Endothelial cell of umbilical vein (primary cell): ENCODE measurements at places on chromosomes 7 and 10. TPM values are rescaled to one million over a fixed set of nuclear protein-coding genes. Genes with fewer than 3 reads are reported as not detected.

Gene ZP3
- total RNA-seq, result 0.32 and 4.0 TPM in 2 replicates

DNA sequence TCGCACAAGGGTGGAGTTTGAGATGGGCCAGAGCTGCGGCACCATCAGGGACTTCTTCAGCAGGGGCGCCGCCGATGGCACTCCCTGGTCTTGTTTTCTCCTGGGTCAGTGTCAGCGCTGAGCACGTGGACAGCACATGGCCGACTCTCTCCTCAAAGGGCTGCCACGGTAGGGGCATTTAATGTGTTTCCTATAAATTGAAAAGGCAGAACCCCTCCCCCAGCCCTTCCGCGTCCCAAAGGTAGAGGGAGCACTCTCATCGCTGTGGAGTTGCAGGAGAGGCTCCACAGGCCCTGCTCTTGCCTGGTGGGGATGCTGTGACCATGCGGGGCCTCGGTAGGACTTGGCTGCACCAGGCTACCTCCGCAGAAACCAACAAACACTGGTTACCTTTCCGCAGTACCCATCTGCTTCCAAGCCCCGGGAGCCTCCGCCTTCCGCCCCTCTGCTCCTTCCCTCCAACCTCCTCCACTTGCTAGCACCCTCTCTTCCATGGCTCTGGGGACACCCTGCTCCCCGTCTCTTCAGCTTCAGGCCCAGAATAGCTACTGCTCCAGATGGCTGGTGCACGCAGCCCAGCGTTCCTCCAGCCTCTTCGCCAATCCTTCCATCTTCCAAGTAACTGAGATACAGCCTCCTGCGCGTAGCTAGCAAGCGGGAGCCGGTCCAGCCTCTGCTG lies 166.3 kb upstream of the ADCY1 start:
- no peak overlapping the region for H3K27ac ChIP-seq
- no peak overlapping the region for H3K4me3 ChIP-seq
- H3K4me1 ChIP-seq, result no peaks in the 10 kb centered on the region
- H3K36me3 ChIP-seq, result no peaks in the 10 kb centered on the region
- H3K27me3 ChIP-seq, result no peaks in the 10 kb centered on the region
- DNase-seq, result no peak

- no peak for DNase-seq
- no peaks in the 10 kb centered on the region for H3K4me1 ChIP-seq
- H3K4me3 ChIP-seq, result no peak overlapping the region
- no peak overlapping the region for H3K27ac ChIP-seq
- H3K27me3 ChIP-seq, result no peaks in the 10 kb centered on the region
These were observed 129.1 kb upstream of the PPP1R3A start for GRCh38 chr7:114047889-114048288.

DNA sequence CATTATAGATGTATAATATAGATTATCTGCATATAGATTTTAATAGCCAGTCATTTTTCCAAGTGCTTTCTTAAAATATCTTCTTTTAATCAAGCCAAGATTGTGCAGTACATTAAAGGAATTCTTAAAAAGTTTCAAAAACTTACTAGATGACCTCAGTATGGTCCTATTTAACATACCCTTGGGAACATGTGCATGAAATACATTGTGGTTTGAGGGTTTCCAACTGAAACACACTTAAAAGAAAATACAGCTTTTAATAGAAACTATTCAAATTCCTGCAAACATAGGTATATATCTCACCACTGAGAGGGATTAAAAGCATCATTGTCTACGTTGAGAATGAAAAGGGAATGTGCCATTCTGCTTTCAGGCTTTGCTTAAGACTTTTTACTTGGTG lies 364.9 kb downstream of the SUGCT start:
- H3K27me3 ChIP-seq, result no peaks in the 10 kb centered on the region
- H3K4me3 ChIP-seq, result no peak overlapping the region
- H3K27ac ChIP-seq, result no peak overlapping the region
- H3K4me1 ChIP-seq, result no peaks in the 10 kb centered on the region
- DNase-seq, result no peak

GRCh38 chr10:44473146-44473545 lies 88.2 kb upstream of the CXCL12 start:
- H3K4me1 ChIP-seq, result no peaks in the 10 kb centered on the region
- no peak overlapping the region for H3K4me3 ChIP-seq
- no peaks in the 10 kb centered on the region for H3K36me3 ChIP-seq
- H3K27ac ChIP-seq, result no peak overlapping the region
- no peaks in the 10 kb centered on the region for H3K27me3 ChIP-seq

- peak; percentile 76 for DNase-seq
- peaks cover 40% of the 10 kb centered on the region for H3K4me1 ChIP-seq
- no peaks in the 10 kb centered on the region for H3K27me3 ChIP-seq
- H3K4me3 ChIP-seq, result no peak overlapping the region
- H3K36me3 ChIP-seq, result no peaks in the 10 kb centered on the region
These were observed 66.6 kb downstream of the CAV1 start for GRCh38 chr7:116591202-116592040.

- no peaks in the 10 kb centered on the region for H3K36me3 ChIP-seq
- DNase-seq, result no peak
- H3K4me3 ChIP-seq, result no peak overlapping the region
These were observed 81.9 kb upstream of the C1GALT1 start for GRCh38 chr7:7100432-7100849.

DNA sequence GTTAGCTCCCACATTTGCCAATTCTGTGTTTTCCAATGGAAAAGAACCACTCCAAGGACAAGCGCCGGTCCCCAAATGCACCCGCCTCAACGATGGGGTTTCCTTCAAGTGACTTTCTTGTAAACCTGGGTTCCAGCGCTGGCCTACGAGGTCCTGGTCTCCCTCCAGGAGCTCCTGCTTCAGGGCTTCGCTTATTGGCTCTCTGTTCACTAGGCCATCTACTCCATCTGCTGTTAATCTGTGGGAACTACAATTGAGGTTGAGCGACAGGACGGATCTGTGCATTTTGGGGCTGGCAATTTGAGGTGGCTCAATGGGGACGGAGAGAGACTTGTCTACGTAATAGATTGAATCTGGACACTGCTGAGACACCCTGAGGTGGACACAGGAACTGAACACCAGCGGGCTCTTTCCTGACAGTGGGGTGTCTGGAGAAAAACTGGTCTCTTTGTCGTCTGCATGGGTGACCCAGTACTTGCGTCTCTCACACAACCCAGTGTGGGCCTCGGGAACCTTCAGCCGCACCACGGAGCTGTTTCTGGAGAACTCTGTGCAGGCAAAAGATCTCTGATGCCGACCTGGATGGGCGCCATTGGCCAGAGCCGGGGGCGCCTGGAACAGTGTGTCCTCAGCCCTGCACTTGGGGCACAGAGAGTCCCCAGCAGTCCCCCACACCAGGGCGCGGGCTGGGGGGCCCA lies 115.9 kb upstream of the ADAM12 start:
- no peaks in the 10 kb centered on the region for H3K27me3 ChIP-seq
- no peaks in the 10 kb centered on the region for H3K4me1 ChIP-seq
- H3K36me3 ChIP-seq, result no peaks in the 10 kb centered on the region
- DNase-seq, result peak; percentile 47
- no peak overlapping the region for H3K4me3 ChIP-seq
